Activated CD8-positive, alpha-beta memory T cell treated with anti-CD3 and anti-CD28 coated beads for 1 hour (primary cell): ENCODE measurements at places on chromosomes 2 and 18.

- DNase-seq = no peak
Measured at GRCh38 chr2:225465827-225466226, 66.3 kb downstream of the NYAP2 start.

GRCh38 chr2:8412082-8412481, 269.8 kb upstream of the ID2 start:
- DNase-seq = no peak

DNA sequence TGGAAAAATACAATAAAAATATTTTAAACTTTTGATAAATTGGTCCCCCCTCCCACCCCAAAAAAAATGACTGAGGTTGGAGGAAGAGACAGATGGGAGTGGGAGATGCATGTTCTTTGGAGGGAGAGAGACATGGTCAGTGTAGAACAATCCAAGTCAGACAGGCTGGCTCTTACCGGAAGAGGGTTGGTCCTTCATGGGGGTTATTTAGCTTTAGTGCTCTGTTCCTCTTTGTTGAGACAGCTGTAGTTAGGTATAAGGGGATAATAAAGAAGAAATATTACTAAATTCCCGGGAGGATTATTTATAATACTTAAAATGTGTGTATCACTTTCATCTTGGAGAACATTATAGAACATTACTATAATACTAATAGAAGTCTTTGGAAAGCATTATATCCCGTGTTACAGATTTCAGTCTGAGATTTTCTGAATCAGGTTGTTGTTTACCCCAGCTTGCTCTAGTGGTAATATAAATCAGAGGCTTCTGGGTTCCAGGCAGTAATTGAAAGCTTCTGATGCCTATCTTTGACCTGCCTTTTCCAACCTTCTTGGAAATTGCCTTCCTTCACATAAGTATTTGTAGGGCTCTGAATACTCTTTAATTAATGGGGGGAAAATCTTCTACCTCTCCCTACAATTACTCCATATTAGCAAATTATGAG, 87.7 kb downstream of the SPTBN1 start:
- no peak for DNase-seq

DNA sequence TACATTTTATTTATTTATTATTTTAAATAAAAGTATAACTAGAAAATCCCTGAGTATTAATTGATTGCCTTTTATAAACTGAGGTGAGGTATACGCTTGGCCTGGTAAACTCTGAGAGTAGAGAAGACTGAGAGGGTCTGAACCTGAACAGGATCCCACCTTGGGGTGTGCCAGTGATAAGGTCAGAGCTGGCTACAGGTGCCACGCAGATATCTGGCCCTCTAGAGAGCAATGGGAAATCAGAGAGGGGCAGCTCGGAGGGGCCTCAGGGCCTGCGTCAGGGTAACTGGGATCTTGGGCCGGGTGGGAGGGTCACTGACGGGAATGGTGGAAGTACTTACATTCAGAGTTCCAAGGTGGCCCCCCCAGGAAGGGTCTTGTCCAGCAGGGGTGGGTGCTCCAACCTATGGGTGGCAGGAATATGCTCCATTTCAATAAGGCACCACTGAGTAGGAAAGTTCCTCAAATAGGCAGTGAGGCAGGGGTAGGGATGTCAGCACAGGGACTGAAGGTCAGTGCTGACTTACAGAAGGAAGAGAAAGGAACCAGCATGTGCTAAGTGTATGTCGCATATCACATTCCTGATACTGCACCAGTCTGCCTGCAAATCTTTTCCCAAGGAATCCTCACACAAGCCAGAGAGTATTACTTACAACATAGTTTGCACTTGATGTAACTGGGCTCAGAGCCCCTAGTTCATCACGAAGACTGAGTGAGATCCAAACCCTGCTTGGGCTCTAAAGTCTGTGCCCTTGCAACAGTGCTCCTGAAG, 706.0 kb upstream of the RAB6C start:
- DNase-seq = no peak

DNA sequence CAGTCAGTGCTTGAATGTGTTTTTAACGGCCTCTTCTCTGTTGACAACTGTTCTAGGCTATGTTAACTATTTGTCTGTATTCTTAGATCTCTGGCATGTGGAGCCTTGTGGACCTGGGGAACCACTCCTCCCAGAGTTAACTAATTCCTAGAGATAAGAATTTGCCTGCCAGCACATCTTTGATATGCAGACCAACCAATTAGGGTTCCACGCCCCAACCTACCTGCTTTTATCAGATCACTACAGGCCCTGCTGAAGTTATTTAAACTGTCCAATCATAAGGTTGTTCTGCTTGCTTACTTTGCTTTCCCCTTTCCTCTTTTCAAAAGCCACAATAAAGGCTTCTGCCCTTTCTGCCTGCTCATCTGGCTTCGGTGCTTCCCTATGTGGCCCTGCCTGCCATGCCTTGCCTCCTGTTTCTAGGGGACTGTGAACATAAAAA, 8.5 kb upstream of the CYBRD1 start:
- no peak for DNase-seq

DNA sequence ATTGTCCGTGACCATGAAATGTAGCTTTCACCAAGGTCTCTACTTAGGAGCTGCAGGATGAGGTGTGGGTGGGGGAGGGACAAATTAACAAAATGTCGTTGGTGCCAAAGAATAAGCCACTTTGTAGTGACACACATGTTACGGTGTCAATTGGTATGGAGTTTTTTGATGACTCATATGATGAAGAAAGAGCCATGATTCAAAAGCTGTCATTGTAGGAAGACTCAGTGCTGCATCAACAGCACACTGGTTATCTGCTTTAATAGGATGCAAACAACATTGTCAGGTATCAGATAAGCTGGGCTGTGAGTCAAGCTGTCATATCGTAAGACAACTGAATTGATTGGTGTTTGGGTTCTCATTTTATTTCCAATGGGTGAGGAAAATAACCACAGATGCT, 36.6 kb upstream of the BOD1L2 start:
- DNase-seq = no peak

DNA sequence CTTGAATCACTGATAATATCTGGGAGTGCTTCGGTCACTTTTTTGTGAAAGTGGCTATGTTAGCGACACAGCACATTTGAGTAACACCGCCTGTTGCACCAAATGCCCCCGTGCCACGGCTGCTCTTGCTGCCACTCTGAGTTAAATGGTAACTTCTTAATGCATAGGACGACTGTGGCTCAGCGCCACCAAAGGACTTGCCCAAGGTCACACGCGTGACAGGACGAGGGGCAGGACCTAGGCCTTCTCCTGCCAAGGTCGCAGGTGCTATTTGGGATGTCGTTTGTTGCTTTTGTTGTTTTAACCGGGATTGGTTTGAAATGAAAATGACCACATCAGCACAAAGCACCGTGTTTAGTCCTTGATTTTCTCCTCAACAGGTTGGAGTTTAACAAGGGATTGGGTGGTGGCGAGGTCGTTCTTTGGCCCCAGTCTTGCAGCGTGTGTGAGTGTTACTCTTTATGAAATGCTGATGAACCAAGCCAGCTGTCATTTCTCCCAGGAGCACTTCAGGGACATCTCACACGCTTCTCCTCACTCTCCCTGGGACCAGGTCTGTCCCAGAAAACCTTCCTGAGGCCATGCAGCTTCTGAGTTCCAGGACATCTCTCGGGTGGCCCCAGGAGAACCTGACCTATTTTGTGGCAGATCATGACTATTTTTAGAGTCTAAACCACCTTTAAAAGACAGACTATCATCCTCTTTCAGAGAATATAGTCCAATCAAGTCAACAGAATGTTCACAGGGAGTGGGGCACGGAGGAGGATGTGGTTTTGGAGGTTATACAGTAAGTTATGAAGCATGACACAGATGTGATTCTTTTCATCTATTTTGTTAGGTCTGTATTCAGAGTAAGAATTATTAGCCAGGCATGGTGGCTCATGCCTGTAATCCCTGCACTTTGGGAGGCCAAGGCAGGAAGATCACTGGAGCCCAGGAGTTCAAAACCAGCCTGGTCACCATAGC, 49.9 kb downstream of the MTCL1 start:
- no peak for DNase-seq

GRCh38 chr2:12478151-12479064, 238.3 kb upstream of the TRIB2 start:
- no peak for DNase-seq

DNA sequence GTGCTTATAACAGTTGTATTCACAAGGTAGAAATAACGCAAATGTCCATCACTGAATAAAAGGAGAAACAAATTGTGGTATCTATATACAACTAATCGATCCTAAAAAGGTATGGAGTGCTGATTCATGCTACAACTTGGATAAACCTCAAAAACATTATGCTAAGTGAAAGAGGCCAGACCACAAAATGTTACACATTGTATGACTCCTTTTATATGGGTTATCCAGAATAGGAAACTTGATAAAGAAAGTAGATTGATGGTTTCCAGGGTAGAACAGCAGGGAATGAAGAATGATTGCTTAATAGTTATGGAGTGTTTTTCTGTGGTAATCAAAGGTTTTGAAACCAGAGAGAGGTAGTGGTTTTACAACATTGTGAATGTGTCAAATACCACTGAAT, 432.2 kb upstream of the TRIB2 start:
- no peak for DNase-seq

DNA sequence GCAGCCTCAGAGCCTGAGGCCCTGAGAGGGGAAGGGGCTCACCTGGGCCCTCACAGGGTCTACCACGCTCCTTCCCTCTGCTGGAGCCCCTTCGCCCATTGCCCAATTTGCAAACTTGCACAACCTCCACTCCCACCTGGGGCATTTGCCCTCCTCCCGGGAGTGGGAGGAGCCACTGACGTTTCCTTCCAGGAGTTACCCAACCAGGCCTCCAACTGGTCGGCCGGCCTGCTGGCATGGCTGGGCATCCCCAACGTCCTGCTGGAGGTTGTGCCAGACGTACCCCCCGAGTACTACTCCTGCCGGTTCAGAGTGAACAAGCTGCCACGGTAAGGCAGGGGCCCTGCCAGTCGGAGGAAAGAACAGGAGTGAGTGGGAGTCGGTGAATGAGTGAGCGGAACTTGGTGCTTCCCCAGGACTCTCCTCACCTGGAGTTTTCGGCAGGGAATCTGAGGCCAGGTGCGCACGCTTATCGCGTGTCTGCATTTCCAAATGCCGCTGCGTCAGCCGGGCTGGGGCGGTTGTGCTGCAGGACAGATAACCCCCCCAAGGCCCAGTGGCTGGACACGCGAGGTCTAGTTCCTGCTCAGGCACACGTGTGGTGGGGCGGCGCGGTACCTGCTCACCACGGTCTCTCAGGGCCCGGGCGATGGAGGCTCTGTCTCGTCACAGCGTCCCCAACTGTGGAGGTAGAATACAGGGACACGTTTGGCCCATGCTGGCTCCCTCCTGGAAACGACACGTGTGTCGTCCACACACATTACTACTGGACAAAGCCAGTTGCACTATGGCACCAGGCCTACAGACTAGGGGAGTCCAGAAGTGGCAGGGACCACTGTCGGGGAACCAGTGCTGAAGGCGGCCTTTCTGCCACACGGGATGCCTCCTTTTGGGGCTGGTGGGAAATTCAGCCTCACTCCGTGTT, 11.7 kb downstream of the ANO7 start:
- DNase-seq = no peak

DNA sequence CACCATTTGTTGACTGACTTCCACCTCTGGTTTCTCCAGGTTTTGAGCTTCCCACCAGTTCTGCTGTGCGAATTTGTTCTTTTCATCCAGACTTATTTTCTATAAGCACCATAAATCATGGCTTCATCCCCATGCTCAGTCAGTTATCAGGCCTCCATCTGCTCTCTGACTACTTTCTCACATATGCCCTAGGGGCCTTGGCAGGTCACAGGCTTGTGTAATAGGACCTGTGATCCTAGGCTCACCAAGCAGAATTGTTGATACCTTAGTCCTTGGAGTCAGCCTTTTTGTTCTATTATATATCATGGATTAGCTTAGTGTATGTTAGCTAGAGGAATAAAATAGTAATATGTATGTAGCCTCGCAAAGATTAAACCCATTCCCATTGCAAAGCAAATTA, 284.2 kb upstream of the TANK start:
- DNase-seq = no peak

GRCh38 chr18:23812546-23813440, 123.5 kb downstream of the LAMA3 start:
- no peak for DNase-seq

GRCh38 chr2:8059255-8059654, 622.6 kb upstream of the ID2 start:
- DNase-seq = no peak

DNA sequence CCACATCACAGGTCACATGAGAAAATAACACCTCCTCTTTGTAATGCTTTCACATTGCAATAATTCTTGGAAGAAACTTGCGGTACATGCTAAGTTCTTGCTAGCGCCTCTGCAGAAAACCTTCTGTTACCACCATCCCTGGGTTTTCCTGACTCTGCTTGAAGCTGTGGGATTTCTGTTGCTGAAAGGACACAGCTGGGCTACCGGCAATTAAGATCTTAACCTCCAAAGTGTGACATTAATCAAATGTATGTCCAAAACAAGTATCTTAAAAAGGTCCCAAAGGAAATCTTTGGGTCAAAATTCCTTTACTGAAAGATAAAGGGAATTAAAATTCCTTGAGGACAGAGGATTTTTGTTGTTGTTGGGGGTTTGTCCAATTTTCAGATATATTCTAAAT, 7.5 kb downstream of the CCBE1 start:
- no peak for DNase-seq

DNA sequence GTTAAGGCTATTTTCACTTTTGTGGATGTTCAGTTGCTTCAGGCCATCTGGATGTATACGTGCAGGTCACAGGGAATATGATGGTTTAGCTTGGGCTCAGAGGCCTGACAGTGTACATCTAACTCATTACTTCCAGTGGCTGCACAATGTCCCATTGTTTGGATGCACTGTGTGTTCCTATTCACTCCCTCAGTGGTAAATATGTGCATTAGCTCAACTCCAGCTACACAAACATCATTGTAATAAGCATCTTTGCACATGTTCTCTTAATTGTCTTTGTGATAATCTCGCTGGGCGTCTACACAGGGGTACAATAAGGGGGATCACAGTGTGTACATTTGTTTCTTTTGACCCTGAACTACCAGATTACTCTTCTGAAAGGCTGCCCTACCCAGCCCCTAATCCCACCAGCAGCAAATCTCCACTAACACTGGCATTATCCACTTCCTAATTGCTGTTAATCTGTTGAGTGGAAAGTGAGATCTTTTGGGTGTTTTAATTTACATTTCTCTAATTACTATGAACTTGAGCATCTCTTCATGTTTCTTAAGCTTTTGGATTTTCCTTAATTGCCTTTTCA, 56.1 kb upstream of the POLE4 start:
- no peak for DNase-seq

DNA sequence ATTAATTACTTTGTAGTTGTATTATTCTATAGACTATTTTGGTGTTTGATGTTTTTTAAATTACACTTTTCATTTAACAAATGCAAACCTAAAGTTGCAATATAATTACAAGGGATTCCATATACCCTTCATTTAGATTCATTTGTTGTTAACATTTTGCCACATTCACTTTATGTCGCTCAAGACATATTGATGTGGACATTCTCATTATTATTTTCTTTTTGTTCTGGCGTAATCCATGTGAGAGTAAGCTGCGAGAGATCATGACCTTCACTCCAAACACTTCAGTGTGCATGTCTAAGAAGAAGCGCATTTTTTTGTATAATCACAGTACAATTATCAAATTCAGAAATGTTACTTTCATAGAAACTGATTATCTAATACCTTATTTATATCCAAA, 280.6 kb downstream of the CALCRL start:
- DNase-seq = no peak
